ENCODE measurements at places on chromosomes 11 and 22.

GRCh38 chr22:44340271-44341239 lies 27.8 kb upstream of the SHISAL1 start:
- DNase-seq = no peak

DNA sequence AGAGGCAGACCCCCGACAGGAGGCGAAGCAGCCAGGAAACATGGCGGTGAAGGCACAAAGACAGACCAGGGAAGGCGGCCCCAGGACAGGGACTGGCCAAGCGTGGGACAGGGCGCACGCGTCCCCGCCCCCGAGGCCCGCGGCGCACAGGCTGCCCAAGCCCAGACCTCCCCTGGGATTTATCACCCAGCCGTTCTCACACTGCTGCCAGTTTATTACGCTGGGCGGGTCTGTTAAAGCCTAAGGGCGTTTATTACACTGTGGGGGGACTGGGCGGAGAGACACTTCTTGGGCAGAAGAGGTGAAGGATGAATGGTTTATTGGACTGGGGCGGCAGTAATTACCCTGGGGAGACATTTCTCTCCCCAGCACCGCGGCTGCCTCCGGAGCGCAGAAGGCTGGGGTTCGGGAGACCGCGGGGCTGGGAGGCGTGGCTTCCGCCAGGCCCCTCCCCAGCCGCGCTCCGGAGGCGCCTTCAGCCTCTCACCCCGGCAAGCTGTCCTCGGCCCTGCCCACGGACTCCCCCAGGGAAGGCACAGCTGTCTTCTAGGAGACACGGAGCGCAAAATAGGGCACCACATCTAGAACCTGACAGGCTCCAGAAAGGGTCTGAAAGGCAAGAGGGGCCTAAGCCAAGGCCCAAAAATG lies 47.1 kb downstream of the SLC22A12 start:
- no peak for DNase-seq

DNA sequence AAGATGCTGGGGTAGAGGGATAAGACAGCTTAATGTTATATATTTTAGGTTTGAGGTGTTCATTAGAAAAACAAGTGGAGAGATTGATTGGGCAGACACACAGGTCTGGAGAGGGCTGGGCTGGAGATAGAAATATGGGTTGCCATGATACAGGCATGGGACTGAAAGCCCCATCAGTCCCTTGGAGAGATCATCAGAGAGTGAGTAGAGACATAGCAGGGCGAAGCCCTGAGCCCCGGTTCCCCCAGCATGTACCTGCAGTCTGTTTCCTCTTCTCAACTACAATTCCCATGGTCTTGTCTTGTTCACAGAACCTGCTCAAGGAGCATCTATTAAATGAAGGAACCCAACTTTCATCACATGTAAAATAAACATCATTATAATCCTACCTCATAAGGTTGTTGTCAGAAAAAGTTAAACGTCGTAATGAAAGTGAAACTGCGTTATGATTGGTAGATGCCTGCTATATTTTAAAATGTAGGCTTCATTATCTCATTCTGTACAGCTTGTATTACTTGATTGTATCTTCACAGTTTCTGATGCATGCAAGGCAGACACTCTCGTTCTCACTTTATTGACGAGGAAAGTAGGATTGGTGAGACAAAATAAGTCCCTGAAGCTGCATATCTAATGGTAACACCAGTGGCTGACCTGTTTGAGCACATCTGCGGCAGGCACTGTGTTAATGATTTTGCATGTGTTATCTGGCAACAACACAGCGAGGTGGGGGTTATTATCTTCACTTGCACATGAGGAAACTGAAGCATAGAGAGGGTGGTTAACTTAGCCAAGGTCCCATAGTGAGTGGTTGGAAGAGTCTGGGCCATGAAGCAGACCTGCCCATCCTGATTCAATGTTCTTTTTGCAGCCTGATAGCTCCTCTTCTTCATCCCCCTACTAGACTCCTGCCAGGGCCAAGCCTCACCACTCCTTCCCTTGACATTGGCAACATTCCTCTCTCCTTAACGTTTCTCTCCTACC lies 63.5 kb downstream of the ENDOD1 start:
- peak; percentile 26 for DNase-seq

DNA sequence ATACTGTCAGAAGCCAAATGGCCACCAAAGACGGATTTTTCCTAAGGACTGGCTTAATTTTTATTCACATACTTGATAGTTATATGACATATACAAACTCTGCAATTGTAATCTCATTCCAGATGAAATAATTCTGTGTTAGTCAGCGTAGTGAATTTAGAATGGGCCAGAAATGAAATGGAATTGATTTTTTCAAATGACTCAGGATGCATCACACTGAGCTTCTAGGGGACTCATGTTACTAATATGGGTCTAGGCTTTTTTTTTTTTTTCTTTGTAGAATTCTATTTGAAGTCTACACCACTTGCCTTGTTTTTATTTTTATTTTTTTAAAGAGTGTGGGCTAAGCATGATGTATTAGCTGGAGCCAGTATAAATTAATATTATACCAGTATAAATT lies 62.7 kb downstream of the SPECC1L start:
- no peak for DNase-seq

- no peak for DNase-seq
These were observed 32.4 kb upstream of the EED start for GRCh38 chr11:86212019-86212611.
